ENCODE measurements at places on chromosomes 12 and 14.
A peak's percentile ranks its signal among the peaks of the same experiment; 100 is the strongest.

GRCh38 chr12:4003576-4003975, 130.4 kb upstream of the PARP11 start:
- H3K4me3 ChIP-seq = no peak overlapping the region
- H3K27me3 ChIP-seq = no peaks in the 10 kb centered on the region
- no peak for DNase-seq
- H3K36me3 ChIP-seq = no peaks in the 10 kb centered on the region

DNA sequence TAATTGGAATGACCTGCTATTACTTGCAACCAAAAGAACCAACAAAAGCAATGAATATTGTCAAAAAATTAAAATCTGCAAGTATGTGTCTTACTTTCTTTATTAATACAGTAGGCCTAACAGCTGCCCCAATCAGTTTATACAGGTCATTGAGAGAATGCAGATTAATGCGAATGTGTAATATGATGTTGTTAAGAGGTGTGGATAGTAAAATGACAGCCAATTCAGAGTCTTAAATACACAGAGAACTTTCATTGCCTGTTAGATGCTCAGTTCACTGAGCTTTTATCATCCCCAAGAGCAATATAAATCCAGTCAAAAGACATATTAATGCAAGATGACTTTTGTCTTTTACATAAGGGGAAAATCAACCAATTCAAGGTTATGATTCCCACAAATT, 58.7 kb downstream of the STXBP6 start:
- no peaks in the 10 kb centered on the region for H3K4me1 ChIP-seq
- no peaks in the 10 kb centered on the region for H3K27me3 ChIP-seq
- DNase-seq = no peak
- H3K4me3 ChIP-seq = no peak overlapping the region

GRCh38 chr12:116945886-116946550, 35.3 kb downstream of the FBXW8 start:
- H3K4me1 ChIP-seq = no peaks in the 10 kb centered on the region
- H3K36me3 ChIP-seq = no peaks in the 10 kb centered on the region
- DNase-seq = no peak
- H3K27ac ChIP-seq = no peak overlapping the region
- no peaks in the 10 kb centered on the region for H3K27me3 ChIP-seq

GRCh38 chr14:91244501-91244901, at the start of gene GPR68:
Gene GPR68, minus strand, starts transcription at chr14:91244704. Its CDS starts 9,654 bp downstream, at chr14:91235050.
- H3K27ac ChIP-seq = peak within 1 kb of the TSS; percentile 89
- DNase-seq = no peak
- peaks cover 63% of the 10 kb centered on the region for H3K4me1 ChIP-seq
- peak within 1 kb of the TSS; percentile 59 for H3K4me3 ChIP-seq
- H3K27me3 ChIP-seq = no peaks in the 10 kb centered on the region

- H3K4me3 ChIP-seq = no peak overlapping the region
- H3K36me3 ChIP-seq = no peaks in the 10 kb centered on the region
- H3K27me3 ChIP-seq = no peaks in the 10 kb centered on the region
Observed at GRCh38 chr12:124040737-124041136, 67.7 kb downstream of the ZNF664 start.

Measured in naive thymus-derived CD4-positive, alpha-beta T cell (primary cell).